ENCODE measurements at places on chromosomes 16 and 17. TPM values are rescaled to one million over a fixed set of nuclear protein-coding genes. Genes with fewer than 3 reads are reported as not detected.

CFAP97D1 gene
- not detected for total RNA-seq

LITAFD gene
- not detected for total RNA-seq

ICAM2 gene
- 9.2 TPM for total RNA-seq

KCNH4 gene
- not detected for total RNA-seq

SLC6A2 gene
- total RNA-seq, result 0.50 TPM

ABCC12 gene
- not detected for total RNA-seq

SLC47A1 gene
- total RNA-seq, result 1.3 TPM

GRCh38 chr17:48850792-48851323, 20.0 kb downstream of the CALCOCO2 start:
- no peak for DNase-seq

GRCh38 chr16:57608462-57609113, 19.8 kb upstream of the ADGRG1 start:
- DNase-seq, result no peak

GRCh38 chr17:8041249-8041928, 2.5 kb downstream of the ALOX15B start:
- DNase-seq, result peak; percentile 43

DNA sequence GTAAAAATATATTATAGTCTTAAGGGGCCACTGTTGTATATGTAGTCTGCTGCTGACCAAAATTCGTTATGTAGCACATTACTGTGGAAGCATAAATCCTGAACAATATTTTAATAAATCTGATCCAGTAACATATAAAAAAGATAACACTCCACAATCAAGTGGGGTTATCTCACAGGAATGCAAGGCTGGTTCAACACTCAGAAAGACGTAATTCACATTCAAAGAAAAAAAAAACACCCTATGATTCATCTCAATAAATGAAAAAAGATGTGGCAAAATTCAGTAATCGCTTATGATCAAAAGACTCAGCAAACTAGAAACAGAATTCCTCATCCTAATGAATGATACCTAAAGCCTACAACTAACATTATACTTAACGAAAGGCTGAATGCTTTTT, 47.8 kb downstream of the CREBBP start:
- DNase-seq, result no peak

GRCh38 chr16:20768121-20768520, 4.3 kb downstream of the ACSM3 start:
- no peak for DNase-seq

DNA sequence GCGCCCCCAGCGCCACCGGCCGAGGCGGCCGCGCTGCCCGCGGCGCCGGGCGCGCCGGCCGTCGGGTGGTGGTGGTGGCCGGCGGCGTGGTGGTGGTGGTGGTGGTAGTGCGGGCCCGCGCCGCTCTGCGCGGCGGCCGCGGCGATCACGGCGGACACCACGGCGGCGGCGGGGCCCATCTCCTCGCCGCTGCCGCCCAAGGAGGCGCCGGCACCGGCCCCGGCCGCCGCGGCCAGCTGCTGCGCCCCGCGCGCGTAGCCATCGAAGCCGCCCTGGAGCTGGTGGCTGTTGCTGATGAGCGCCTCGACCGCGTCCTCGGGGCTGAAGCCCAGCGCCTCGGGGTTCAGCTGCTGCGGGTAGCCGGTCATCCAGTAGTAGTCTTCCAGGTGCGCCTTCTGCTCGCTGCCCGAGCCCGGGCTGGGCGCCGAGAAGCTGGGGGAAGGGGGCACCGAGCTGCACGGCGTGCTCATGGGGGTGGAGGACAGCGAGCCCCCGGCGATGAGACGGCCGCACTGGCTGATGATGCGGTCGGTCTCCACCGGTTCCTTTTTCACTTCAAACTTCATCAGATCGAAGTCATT, 1.2 kb downstream of the MAF start:
- DNase-seq, result no peak

DNA sequence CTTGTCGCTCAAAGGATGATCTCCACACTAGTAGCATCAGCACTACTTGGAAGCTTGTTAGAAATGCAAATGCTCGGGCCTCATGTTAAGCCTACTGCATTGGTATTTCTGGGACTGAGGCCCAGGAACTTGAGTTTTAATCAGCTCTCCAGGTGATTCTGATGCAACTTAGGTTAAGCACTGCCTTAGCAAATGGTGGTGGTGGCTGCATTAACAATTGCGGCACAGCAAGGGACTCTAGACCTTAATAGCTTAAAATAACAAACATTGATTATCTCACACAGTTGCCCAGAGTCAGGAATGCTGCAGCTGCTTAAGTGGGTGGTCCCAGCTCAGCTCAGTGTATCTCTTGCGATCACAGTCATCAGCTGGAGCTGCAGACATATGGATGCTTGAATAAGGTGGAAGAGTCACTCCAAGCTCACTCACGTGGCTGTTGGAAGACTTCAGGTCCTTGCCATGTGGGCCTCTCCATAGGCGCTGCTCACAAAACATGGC, 25.8 kb downstream of the HS3ST3A1 start:
- DNase-seq, result no peak

- DNase-seq, result no peak
Measured at GRCh38 chr16:88767546-88768070, 17.4 kb downstream of the PIEZO1 start.

DNA sequence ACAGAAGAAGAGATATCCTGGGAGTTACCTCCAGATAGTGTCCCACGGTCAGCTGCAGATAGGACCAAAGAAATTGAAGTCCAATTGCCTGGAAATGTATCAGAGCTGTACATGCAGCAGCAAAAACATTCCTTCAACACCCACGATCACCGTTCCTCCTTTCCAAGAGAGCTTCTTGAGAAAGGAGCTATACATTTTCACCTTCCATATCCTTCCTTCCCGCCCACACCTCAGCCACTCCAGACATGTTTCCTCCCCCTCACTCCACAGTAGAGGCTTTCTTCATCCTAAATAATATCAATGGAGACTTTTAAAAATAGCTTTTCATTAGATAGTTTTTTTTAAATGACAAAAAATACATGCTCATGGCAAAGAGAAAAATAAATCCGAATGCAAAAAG, 87.6 kb downstream of the HS3ST2 start:
- DNase-seq, result no peak

DNA sequence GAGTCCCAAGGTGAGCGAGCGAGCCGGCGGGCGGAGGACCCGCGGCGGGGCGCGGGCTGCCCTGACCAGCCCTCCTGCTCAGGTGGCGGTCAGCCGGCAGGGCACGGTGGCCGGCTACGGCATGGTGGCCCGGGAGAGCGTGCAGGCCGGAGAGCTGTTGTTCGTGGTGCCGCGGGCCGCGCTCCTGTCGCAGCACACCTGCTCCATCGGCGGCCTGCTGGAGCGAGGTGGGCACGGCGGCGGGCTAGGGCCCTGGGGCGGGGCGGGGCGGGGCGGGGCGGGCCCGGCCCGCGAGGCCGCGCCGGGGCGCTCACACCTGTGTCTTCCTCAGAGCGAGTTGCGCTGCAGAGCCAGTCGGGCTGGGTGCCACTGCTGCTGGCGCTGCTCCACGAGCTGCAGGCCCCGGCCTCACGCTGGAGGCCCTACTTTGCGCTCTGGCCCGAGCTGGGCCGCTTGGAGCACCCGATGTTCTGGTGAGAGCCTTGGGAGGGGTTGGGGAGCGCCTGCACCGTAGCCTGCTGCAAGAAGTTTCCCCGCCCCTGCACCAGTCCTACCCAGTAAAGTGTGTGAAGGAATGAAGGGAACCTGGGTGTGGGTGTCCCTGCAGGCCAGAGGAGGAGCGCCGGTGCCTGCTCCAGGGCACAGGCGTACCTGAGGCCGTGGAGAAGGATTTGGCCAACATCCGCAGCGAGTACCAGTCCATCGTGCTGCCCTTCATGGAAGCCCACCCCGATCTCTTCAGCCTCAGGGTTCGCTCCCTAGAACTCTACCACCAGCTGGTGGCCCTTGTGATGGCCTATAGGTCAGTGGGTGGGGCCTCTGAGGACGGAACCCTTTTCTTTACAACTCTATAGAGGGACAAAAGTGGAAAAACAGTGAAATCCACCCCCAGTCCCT, 802 bp downstream of the SETD6 start:
- DNase-seq, result peak; percentile 59

DNA sequence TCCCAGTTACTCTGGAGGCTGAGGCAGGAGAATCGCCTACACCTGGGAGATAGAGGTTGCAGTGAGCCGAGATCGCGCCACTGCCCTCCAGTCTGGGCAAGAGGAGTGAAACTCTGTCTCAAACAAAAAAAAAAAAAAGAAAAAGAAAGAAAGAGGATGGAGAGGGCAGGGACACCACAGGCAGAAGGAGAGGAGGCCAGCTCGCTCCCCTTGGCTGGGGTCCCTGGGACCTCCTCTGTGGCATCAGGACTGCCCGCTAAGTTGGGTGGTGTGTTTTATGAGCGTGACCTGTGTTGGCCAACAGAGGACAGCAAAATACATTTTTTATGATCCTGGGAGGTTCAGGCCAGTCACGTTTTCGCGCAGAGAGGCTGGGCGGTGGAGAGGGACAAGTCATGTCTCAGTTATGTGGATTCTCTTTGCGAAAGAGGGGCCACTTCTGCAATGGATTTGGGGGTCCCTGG, 229.6 kb downstream of the MRTFB start:
- peak; percentile 84 for DNase-seq

GRCh38 chr17:27818401-27819105, 18.2 kb upstream of the NOS2 start:
- DNase-seq, result no peak

GRCh38 chr17:65656390-65657250, 95.2 kb upstream of the AXIN2 start:
- no peak for DNase-seq
